ENCODE measurements at places on chromosomes 1 and 21.

DNA sequence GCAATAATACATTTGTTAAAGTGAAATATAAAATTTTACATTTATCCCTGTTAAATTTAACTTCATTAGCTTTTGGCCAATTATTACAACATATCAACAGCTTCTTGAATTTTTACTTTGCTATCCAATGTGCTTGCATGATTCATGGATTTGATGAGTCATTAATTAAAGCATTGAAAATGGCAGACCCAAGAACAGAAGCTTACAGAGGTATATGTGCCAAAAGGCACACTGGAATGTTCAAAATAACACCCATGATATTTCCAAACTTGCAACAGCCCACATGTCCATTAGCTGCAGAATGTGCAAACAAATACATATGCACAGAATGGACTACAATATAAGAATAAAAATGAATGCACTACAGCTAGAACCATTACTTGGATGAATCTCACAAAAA lies 76.4 kb upstream of the MAN1A2 start:
- DNase-seq, result no peak

GRCh38 chr1:66492424-66492823 lies 41.5 kb upstream of the SGIP1 start:
- no peak for DNase-seq

DNA sequence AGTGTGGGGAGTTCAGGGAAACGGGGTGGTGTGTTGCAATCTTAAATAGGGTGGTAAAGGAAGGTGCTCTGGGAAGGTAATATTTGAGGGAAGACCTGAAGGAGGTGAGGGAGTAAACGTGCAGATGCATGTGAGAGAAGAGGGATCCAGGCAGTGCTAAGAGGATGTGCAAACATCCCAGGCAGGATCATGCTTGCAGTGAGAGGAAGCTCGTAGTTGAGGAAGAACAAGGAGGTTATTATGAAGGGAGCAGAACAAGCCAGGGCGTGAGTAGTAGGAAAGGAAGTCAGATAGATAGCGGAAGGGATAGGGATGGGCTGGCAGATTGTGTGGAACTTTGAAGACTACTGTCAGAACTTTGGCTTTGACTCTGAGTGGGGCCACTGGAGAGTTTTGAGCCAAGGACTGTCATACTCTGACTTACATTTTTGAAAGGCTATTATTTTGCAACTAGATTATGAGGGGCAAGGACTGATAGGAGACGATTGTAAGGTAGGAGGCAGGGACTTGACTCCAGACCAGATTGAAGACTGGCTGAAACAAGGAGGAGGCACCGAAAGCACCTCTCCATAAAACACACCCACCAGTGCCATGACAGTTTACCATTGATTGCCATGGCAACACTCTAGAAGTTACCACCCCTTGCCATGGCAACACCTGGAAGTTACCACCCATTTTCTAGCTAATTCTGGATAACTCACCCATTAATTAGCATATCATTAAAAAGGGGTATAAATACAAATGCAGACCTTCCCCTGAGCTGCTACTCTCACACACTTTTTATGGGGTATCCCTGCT lies 67.0 kb downstream of the XCL2 start:
- no peak for DNase-seq

DNA sequence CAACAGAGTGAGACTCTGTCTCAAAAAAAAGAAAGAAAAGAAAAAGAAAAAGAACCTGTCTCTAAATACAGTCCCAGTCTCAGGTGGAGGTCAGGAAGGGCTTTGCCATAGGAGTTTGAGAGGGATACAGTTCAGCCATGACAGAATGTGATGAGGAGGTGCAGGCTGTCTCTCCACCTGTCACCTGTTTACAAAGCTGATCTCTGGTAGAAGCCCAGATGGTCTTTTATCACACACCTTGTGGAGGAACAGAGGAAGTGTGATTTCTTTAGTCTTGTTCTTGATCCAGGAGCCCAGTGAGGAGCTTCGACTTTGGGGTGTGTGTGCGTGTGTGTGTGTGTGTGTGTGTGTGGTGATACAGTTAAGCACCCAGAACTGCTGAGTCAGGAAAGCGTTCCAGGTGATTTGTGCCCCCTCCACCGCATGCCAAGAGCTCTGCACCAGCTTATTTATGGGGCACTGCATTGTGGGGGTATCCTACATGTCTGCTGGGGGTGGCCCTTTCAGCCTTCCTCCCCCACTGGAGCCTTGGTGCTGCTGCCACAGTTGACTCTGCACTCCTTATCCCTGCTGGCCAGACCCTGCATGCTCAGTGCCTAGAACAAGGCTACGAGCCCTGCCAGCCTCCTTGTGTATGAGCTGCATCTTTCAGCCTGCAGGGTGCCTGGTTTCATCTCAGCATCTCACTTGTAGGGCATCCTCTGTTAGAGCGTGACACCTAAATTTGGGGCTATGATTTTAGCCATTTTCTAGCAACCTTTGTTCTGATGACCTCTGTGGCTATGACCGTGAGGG lies 19.3 kb downstream of the DOP1B start:
- DNase-seq, result no peak

DNA sequence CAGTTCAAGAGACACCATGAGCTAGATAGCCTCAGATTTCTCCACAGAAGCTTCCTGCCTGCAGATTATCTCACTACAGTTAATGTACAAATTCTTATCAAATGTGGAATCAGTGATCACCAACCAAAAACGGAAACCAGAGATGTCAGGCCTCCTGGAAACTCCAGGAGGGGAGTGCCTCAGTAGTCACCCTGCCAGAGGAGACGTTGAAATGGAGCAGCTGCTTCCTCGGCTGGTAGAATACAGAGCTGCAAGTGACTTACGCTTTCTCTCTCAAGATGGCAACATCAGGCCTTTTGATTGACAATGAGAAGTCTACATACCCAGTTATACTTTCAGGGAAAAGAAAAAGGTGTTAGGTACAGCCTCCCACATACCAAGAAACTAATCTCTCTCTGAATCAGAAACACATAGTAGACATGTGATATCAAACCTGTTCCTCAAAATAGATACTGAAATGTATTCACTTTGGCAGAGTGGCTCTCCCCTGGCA lies 52.2 kb downstream of the ACP6 start:
- no peak for DNase-seq

All from right atrium auricular region (tissue), 2 donors.